ENCODE measurements at places on chromosomes 2 and 18.

GRCh38 chr2:199455545-199456382 is 2.0 kb downstream of the SATB2 start:
- peak; percentile 21 for DNase-seq

DNA sequence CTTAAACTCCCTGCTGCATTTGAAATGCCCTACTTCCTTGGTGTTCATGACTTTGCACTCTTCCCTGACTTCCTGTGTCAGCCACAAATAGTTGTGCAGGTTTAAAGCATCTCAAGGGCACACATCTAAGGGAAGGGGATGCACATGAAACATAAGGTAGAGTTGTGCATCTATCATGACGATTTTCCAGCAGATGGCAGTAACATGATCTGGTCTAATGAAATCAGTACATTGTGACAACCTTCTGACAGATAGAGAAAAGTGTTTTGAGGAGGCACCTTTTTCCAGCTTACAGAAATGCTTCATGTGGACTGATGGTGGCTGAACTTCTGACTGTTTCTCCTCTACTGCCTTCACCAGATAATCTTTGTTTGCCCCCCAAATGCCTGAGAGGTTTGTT is 238.9 kb downstream of the XIRP2 start:
- DNase-seq: no peak

DNA sequence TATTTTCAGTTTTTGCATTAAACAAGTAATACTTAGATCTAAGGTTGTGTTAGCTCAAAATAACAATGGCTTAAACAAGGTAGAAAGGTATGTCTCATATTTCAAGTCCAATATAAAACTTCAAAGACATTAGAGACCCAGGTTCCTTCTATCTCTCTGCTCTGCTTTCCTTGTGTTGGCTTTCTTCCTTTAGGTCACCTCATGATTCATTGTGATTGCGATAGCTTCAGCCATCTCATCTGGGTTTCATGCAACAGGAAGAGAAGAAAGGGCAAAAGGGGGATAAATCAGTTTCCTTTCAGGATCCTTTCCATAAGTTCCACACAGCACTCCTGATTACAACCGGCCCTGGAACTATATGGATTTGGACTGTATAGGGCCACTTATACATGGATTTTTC is 16.0 kb upstream of the TBR1 start:
- DNase-seq: no peak

DNA sequence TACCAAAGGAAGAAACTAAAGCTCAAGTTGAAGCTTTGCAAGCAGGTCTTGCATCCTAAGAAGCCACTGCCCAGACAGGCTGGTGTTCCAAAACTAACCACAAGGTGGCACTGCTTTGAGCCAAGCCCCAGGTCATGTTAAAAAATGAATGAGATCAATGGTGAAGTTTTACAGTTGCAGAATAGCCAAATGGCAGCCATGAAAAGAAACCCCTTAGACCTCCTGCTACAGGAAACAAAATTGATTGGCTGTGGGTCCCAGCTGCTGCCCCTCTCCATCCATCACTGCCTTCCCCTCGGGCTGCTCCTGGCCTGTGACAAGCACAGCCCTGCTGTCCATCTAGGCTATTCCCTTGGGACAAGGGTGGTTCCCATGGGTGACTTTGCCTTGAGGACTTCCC is 20.7 kb upstream of the MREG start:
- DNase-seq: peak; percentile 34

- no peak for DNase-seq
Observed at GRCh38 chr2:229586746-229587705, 127.3 kb downstream of the DNER start.

DNA sequence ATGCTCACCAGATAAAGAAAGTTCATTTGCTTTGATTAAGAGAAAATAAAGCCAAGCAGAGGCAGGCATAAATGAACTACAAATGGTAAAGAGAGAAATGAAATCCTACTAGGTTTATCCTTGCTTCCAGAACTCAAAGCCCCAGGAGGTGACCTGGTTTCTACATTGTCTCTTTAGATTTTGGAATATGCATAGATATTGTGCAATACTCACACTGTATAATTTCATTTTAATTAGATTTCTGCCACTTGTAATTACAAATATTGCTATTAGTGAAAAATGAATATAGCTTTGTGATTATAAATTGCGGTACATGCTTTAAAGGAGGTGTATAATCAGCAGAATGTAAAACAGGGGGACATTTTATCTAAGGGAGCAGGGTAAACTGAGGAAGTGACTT is 76.9 kb upstream of the NRXN1 start:
- no peak for DNase-seq

GRCh38 chr2:20141056-20141762 is 83.7 kb downstream of the SDC1 start:
- peak; percentile 31 for DNase-seq

Measured in DMS79 treated with DMSO at 0.1 percent for 48 hours (cell line).